ENCODE measurements at places on chromosomes 12 and 14.

GRCh38 chr12:3255057-3255456 is 177.9 kb downstream of the TSPAN9 start:
- DNase-seq: no peak

DNA sequence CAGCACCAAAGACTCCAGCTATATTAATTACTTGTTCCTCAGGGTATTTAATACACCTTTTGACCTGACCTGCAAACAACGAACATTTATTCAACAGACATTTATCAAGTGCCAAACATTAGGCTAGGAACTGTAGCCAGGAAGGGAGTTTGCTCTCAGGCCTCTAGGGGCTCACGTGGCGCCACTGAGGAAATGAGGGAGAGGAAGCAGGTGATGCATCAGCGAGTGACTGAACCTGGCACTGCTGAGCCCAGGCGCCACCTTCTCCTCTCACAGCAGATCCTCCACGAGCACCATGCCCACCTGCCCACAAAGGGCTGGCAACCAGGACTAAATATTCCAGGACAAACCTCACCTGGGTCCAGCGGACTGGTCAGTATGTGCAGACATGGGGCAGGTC is 50.2 kb downstream of the SETD3 start:
- no peak for DNase-seq

- DNase-seq: no peak
Observed at GRCh38 chr14:61183196-61183885, 97.8 kb downstream of the TMEM30B start.

DNA sequence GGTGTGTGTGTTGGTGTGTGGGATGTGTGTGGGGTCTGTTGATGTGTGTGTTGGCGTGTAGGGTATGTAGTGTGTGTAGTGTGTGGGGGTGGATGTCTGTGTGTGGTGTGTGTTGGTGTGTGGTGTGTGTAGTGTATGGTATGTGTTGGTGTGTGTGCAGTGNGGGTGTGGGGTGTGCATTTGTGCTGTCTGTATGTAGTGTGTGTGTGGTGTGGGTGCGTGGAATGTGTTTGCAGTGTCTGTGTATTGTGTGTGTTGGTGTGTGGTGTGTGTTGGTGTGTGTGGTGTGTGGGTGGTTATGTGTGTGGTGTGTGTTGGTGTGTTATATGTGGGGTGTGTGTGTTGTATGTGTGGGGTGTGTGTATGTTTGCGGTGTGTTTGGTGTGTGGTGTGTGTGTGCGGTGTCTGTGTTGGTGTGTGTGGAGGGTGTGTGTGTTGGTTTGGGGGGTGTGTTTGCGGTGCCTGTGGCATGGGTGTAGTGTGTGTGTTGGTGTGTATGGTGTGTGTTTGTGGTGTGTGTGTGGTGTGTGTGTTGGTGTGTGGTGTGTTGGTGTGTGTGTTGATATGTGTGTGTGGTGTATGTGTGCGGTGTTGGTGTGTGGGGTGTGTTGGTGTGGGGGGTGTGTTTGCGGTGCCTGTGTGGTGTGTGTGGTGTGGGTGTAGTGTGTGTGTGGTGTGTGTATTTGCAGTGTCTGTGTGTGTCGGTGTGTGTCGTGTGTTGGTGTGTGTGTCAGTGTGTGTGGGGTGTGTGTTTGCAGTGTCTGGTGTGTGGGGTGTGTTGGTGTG is 14.7 kb downstream of the MLXIP start:
- no peak for DNase-seq

DNA sequence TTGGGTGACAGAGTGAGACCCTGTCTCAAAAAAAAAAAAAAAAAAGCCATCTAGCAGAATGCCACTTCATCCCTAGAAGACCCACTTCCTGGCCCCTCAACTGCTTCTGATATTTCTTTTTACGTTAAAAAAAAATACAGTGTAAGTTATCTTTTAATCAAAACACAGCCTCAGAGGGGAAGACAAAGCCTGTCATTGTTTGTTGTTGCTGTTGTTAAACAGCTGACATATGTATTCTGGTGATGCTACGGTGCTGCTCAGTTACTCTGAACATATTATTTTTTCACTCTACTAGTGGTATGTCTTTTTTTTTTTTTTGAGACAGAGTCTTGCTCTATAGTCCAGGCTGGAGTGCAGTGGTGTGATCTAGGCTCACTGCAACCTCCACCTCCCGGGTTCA is 75.4 kb downstream of the PAPLN start:
- DNase-seq: no peak

- DNase-seq: no peak
Observed at GRCh38 chr14:47917344-47917954, 242.0 kb upstream of the MDGA2 start.

GRCh38 chr12:109047081-109047805 is 5.1 kb upstream of the USP30 start:
- no peak for DNase-seq

- peak; percentile 57 for DNase-seq
Observed at GRCh38 chr12:93706824-93707223, 29.6 kb downstream of the CRADD start.

DNA sequence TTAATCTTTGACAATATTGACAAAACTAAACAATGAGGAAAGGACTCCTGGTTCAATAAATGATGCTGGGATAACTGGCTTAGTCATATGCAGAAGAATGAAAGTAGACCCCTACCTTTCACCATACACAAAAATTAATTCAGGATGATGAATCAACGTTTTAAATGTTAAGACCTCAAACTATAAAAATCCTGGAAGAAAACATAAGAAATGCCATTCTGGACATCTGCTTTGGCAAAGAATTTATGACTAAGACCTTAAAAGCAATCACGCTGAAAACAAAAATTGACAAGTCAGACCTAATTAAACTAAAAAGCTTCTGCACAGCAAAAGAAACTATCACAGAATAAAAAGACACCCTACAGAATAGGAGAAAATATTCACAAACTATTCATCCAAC is 97.4 kb downstream of the LMNTD1 start:
- DNase-seq: peak; percentile 46

DNA sequence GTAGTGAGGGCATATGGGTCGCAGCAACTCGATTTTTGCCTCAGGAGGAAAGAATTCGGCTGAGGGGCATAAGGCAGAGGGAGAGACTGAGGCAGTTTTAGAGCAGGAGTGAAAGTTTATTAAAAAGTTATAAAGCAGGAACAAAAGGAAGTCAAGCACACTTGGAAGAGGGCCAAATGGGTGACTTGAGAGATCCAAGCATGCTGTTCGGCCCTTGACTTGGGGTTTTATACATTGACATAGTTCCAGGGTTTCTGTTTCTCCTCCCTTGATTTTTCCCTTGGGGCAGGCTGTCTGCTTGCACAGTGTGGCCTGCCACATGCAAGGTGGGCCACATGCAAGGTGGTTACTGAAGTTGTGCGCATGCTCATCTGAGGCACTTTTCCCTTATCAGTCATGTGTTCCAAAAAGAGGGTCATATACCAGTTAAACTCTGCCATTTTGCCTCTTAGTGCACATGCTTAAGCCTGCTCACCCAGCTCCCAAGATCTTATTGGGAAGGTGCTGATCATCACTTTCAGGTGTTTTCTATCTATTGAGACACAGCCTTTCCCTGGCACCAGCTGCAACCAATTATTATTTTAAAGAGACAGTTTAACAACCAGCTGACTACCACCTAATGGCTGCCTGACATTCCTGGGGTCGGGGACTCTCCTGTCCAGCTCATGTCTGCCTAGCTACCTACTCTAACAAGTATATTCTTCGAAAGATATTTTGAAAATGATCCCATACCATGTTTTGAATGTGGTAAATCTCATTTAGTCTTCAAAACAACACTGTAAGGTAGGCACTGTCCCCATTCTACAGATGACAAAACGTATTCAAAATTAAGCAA is 19.9 kb downstream of the PTGER2 start:
- no peak for DNase-seq

DNA sequence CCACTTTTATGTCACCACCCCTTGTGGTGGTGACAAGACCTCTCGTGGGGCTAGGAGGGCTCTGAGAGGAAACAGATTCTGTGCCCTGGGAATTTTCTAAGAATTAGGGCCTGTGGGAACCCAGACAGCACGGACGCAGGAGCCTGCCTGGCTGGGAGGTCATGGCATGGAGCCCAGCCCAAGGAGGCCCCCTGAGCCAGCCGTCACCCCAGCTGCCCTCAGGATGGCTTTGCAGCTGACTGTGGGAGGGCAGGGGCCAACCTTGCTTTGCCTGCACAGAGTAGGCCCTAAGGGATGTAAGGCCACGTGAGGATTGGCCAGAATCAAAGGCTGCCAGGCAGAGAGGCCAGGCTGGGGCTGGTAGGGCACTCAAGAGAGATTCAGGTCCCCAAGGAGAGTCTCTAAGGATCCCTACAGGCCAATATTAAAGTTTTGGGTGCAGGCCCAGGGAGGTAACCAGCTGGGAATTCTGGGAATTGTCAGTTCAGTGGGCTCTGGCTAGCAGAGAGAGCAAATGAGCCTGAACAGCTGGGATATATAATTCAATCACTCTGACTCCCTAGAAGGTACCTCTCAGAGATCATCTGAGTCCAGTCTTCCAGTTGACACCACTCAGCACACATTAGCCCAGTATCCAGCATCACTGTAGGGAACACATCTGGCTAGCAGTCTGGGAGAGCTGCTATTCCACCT is 6.4 kb downstream of the LTBP2 start:
- no peak for DNase-seq

GRCh38 chr12:52428121-52428520 is 6.0 kb downstream of the KRT75 start:
- no peak for DNase-seq

- DNase-seq: peak; percentile 36
Observed at GRCh38 chr12:11762723-11763326, 113.4 kb downstream of the ETV6 start.

GRCh38 chr12:63965936-63966605 is 121.6 kb downstream of the SRGAP1 start:
- DNase-seq: peak; percentile 53

GRCh38 chr14:105173901-105174894 is 5.6 kb upstream of the JAG2 start:
- DNase-seq: no peak

- DNase-seq: no peak
Observed at GRCh38 chr14:99148861-99149610, 123.0 kb downstream of the BCL11B start.

GRCh38 chr12:12036901-12037300 is 33.8 kb upstream of the BCL2L14 start:
- DNase-seq: no peak

DNA sequence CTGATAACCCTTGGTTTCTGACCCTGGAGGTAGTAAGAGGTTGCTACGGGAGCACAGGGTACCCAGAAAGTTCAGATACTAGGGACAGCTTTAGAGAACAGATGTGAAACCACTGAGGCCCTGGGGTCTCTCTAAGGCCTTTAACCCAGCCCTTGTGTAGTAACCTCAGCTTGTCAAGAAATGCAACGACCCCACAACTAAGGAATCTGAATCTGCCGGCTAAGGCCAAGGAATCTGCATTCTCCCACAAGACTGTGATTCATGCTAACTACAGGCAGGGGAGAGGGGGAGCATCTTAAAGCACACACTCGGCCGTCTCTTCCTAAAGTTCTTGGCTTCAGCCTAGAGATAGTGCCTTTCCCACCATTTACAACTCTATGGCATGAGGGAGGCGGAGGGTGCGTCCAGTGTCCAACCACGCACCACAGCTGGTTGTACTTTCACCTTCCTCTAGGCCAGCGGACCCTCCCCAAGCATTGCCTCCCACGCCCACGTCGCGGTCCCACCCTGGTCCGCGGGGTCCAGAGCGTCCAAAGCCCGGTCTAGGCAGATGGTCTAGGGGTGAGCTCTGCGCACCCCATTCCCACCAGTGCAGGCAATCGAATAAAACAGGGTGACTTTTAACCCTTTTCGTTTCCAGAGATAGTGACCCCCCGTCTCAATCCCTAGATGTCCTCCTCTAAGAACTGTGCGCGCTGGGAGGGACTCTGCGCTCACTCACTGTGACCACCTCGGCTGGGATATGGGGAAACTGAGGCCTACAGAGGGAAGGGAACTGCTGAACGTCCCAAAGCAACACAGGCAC is 735 bp upstream of the VASH1 start:
- no peak for DNase-seq
